ENCODE measurements at places on chromosomes 3 and 15.

DNA sequence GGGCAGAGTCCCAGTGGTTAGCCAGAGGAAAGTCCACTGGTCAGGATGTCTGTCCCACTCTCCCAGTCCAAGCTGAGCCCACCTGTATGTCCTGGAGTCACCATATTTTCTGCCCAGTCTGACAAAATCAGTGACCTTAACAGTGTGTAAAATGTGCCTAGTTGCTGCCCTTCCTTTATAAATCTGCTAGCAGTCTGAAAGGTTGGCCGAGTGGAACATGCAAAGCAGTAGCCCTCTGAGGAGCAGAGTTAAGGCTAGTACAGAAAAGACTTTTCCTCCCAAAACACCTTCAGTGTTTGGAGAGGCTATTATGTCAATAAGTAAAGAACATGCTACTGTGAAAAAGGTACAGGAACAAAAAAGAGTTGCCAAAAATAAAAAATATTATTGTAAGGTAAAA is 15.3 kb downstream of the TTC21A start:
- DNase-seq = no peak

DNA sequence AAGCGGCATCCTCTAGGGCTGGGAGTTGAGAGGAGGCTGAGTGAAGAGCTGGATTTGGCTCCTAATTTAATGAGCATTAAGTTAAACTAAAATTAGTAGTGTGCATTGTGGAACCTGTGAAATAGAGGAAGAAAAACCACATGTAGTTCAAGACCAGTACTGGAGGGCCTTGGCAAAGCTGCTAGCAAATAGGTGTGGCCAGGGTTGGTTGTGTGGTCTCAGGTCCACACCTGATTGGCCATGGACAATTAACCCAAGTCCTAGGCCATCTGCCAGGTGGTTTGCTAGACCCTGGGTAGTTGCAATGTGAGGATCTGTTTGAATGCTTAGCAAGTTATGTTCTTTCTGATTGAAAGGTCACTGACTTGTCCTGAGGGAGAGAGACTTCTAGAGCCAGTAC is 275.5 kb downstream of the PDCD6IP start:
- no peak for DNase-seq

DNA sequence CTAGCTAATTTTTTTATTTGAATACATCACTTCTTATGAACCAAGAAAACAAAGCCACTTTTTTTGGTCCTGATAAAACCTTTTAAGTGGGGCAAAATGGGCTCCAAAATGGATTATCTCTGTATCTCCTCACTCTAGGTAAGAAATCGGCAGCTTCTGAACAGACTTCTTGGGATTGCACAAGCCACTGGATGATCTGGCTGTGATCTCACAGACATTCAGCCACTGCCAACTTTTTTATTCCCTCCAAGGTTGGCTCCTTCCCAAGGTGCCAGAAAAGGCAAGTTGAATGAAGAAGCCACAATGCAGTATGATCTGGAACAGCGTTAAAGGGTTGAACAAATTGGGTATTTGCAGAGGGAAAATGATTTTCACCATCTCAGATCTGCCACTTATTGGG is 73.2 kb downstream of the PRICKLE2 start:
- no peak for DNase-seq

GRCh38 chr15:98163319-98164045 is 203.0 kb downstream of the ARRDC4 start:
- DNase-seq = no peak

DNA sequence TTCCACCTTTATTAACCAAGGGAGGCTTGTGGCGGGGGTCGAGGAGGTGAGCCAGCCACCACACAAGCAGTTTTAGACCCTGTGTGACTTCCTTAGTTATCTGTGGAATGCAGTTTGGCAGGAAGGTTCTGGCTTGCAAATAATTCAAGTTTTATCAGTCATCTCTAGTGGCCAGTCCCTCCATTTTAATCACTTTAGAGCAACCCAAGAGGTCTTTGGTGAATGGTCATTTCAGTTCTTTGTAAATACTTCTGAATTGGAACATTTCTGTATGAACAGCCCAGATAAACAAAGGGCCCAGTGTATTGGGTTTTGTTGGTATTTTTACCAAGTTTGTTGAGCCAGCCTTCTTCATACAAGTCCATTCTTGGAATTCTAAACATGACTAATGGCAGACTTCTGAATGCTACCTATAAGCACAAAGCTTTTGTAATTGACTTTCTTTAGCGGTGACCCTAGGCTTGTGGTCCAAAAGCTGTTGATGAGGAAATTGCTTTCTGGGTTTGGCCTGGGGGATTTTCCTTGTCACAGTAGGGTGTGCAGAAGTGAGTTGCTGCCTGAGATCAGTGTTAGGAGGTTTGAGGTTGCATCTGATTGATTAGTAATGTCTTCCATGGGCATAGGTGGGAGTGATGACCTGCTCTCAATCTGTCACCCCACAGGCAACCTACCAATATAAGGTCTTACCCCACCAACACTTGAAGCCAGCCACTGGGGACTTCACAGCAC is 193.3 kb upstream of the TOPAZ1 start:
- DNase-seq = no peak

- DNase-seq = no peak
Measured at GRCh38 chr3:177561769-177562392, 364.6 kb upstream of the TBL1XR1 start.

- DNase-seq = peak; percentile 33
Measured at GRCh38 chr15:94324117-94324826, 92.9 kb downstream of the MCTP2 start.

Data from NCI-H460 (cell line).